ENCODE measurements at places on chromosomes 13 and 19. TPM values are rescaled to one million over a fixed set of nuclear protein-coding genes. Genes with fewer than 3 reads are reported as not detected.

GRCh38 chr19:16862826-16863415, 25.9 kb upstream of the F2RL3 start:
- DNase-seq = no peak

DNA sequence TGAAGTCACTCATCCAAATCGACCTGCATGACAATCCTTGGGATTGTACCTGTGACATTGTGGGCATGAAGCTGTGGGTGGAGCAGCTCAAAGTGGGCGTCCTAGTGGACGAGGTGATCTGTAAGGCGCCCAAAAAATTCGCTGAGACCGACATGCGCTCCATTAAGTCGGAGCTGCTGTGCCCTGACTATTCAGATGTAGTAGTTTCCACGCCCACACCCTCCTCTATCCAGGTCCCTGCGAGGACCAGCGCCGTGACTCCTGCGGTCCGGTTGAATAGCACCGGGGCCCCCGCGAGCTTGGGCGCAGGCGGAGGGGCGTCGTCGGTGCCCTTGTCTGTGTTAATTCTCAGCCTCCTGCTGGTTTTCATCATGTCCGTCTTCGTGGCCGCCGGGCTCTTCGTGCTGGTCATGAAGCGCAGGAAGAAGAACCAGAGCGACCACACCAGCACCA, 5.9 kb downstream of the SLITRK5 start:
- DNase-seq = no peak

DNA sequence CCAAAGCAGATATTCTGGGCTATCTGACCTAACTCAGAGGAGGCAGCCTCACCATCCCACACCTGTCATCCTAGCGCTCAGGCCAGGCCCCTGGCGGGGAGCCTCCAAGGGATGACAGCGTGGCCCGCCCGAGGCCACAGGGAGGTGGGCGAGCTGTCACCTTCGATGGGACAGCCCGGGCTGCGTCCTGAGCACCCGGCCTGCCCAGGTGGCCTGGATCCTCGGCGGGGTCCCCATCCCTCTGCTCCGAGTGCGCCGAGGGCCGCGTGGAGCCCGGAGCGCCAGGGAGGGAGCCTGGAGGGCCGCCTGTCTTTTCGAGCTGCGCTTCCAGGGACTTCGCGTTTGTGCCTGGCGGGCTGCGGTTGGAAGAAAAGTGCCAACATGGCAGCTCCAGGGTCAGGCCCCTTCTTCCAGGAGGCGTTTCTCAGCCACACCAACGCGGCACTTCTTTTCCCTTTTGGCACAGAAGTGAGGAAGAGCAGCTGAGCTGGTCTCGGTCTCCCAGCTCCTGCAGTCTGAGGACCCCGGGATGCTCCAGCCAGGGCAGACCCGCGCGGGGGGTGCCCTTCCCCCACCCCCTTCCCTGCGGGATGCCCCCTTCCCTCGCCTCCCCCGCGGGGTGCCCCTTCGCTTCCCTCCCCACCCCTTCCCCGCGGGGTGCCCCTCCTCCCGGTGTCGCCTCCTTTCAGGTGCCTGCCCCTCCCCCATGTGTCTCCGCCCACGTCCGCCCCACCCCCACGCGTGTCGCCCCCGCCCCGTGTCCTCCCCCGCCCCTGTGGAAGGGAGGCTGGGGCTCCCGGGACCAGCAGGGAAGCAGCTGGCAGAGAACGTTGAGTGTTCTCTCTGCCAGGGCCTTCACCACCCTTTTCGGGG, 42.3 kb downstream of the GJA3 start:
- peak; percentile 51 for DNase-seq

CLIP3 gene
- 0.75 TPM for total RNA-seq

PHF11 gene
- total RNA-seq = 144 TPM

ADGRE3 gene
- not detected for total RNA-seq

- DNase-seq = no peak
Measured at GRCh38 chr13:114199954-114200353, 20.9 kb downstream of the CFAP97D2 start.

- DNase-seq = no peak
Measured at GRCh38 chr19:42150364-42150763, 18.1 kb upstream of the POU2F2 start.

GRCh38 chr13:78465250-78465649, 138.1 kb downstream of the POU4F1 start:
- no peak for DNase-seq

- no peak for DNase-seq
Measured at GRCh38 chr13:39073983-39074382, 35.7 kb downstream of the NHLRC3 start.

DNA sequence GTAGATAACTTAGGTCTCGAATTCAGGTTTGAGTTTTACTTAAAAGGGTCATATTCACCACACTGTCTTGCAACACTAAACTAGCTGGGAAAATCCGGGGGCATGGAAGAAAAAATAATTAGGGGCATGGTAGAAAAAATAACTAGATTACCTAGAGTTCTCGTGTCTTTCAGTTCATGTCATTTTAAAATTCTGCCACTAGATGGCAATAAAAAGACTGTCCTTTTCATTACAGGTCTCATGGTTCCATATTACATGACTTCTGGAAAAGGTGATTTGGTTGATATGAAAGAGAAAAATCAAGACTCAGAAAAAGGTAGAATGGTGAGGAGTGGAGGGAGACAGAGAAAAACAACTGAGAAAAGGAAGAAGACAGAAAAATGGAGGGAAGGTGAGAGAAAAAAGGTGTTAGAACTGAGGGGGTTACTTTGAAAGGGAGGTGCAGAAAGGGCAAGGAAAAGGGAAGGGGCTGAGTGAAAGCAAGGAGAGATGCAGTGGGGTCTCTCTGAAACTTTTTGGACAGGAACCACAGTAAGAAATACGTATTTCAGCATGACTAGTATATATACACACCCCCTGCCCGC, 299.0 kb downstream of the KLF12 start:
- no peak for DNase-seq

DNA sequence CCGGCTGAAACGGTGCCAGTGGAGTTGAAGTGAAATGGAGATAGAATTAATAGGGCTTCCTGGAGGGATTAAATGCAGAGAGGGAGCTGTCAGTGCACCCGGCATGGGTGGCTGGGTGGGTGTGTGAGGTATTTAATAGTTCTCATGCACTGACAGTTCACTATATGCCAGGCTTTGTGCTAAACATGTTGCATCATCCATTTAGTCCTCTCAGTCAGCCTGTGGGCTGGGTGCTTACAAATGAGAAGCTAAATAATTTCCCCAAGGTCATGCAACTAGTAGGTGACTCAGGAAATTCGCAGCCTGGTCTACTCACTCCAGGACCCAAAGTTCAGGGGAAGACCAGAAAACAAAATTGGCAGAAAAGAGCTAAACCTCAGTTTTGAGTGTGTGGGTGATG, 63.5 kb upstream of the SPATA13 start:
- DNase-seq = peak; percentile 6

NDUFA13 gene
- 363 TPM for total RNA-seq

- no peak for DNase-seq
Measured at GRCh38 chr13:105089858-105090643, 1445.4 kb downstream of the EFNB2 start.

DNA sequence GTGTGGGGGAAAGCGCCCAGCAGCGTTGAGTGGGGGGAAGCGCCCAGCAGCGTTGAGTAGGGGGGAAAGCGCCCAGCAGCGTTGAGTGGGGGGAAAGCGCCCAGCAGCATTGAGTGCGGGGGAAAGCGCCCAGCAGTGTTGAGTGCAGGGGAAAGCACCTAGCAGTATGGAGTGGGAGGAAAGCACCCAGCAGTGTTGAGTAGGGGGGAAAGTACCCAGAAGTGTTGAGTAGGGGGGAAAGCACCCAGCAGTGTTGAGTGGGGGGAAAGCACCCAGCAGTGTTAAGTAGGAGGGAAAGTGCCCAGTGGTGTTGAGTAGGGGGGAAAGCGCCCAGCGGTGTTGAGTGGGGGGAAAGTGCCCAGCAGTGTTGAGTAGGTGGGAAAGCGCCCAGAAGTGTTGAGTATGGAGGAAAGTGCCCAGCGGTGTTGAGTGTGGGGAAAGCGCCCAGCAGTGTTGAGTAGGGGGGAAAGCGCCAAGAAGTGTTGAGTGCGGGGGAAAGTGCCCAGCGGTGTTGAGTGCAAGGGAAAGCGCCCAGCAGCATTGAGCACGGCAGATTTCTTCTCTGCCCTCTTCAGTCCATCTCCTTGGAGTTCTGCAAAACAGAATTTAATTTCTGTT, 138.4 kb downstream of the ATP11A start:
- DNase-seq = no peak

- no peak for DNase-seq
Measured at GRCh38 chr13:79258489-79258888, 147.6 kb downstream of the RBM26 start.

- no peak for DNase-seq
Measured at GRCh38 chr13:113836768-113837559, 26.9 kb downstream of the GAS6 start.

DNA sequence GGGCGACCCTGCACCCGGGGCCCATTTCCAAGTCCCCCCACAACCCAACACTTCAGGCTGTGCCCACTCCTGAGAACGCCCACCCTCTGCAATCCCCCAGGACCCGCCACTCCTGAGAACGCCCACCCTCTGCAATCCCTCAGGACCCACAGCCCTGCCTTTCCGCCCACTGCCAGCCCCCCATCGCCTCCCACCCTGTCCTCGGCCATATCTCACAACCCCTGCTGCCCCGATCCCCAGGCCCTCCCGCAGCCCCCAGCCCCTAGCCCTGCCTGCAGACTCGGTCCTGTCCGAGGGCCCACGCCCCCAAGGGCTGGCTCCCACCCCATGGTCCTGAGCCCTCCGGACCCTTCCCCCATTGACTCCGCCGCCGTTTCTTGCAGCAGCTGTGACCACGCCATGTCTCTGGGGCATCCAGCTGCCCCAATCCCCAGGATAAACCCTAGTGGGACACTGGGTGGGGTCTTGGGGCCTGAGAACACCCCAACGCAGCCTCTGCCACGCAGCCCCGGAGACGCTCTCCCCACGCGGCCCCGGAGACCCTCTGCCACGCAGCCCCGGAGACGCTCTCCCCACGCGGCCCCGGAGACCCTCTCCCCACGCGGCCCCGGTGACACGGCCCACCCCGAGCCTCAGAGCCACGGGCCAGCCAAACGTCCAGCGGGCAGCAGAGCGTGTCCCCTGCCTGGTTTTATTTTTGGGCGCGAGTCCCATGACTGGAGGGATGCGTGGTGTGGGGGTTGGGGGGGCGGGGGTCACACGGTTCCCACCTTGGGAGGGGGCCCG, 17.0 kb downstream of the SBNO2 start:
- no peak for DNase-seq

- DNase-seq = no peak
Measured at GRCh38 chr19:45767410-45767880, 1.6 kb downstream of the SIX5 start.

FCER2 gene
- total RNA-seq = 0.30 TPM

GRCh38 chr13:33034882-33035520, 18.8 kb downstream of the KL start:
- no peak for DNase-seq

- DNase-seq = no peak
Measured at GRCh38 chr13:45925151-45925550, 73.6 kb upstream of the SIAH3 start.

PLK5 gene
- total RNA-seq = not detected

DNA sequence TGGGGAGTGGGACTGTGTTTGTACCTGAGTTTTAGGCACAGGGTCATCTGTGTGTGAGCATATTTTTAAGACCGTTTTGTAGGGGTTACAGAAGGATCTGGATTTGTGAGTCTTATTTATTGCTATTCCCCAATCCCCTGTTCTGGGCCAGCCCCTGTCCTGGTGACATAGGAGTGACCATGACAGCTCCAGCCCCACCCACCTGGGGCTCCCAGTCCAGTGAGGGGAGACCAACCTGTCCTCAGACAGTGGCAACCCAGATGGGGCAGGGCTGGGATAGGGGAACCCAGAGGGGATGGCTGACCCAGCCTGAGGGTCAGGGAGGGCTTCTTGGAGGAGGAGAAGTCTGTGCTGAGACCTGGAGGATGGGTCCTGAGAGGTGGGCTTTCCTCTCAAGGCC, 10.7 kb downstream of the TMEM160 start:
- no peak for DNase-seq

- no peak for DNase-seq
Measured at GRCh38 chr13:29454931-29455481, 140.5 kb downstream of the SLC7A1 start.

DNA sequence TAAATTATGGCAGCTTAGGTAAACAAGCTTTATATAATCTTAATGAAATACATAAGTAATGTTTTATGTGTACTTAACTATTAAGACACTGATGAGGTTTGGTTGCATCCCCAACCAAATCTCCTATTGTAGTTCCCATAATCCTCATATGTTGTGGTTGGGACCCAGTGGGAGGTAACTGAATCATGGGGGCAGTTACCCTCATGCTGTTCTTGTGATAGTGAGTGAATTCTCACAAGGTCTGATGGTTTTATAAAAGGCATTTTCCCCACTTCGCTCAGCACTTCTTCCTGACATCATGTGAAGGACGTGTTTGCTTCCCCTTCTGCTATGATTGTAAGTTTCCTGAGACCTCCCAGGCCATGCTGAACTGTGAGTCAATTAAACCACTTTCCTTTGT, 212.7 kb downstream of the DIAPH3 start:
- DNase-seq = no peak

PSG2 gene
- not detected for total RNA-seq

C1QTNF9 gene
- not detected for total RNA-seq

GRCh38 chr19:58554494-58555368, at the start of gene CHMP2A:
Gene CHMP2A (minus strand): TSS chr19:58555105. CDS start chr19:58554212, 893 bp downstream.
- peak; percentile 98 for DNase-seq

DNA sequence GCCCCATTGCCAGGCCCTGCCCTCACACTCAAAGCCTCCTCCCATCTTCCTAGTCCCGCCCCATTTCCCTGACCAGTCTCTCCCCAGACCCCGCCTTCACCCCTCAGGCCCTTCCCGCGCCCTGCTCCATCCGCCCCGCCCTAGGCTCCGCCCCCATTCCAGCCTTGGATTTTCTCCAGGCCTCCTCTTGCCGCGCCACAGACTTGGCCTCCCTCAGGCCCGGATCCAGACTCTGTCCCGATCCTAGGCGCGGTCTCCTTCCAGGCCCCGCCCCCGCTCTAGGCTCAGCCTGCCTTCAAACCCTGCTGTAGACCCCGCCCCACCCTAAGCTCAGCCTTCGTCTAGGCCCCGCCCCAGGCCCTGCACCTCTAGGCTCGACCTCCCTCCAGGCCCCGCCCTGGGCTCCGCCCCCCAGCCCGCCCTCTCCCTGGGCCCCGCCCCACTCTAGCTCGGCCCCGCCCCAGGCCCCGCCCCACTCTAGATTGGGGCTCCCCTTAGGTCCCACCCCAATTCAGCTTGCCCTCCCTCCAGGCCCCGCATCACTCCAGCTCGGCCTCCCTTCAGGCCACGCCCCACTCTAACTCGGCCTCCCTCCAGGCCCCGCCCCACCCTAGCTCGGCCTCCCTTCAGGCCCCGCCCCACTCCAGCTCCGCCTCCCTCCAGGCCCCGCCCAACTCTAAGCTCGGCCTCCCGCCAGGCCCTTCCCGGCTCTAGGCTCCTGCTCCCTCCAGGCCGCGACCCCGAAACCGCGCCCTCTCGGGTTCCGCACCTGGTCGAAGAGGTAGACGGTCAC, 18.5 kb downstream of the LMTK3 start:
- peak; percentile 91 for DNase-seq

- no peak for DNase-seq
Measured at GRCh38 chr13:58239774-58240268, 608.3 kb downstream of the PCDH17 start.

PAK4 gene
- 17.9 TPM for total RNA-seq

DNA sequence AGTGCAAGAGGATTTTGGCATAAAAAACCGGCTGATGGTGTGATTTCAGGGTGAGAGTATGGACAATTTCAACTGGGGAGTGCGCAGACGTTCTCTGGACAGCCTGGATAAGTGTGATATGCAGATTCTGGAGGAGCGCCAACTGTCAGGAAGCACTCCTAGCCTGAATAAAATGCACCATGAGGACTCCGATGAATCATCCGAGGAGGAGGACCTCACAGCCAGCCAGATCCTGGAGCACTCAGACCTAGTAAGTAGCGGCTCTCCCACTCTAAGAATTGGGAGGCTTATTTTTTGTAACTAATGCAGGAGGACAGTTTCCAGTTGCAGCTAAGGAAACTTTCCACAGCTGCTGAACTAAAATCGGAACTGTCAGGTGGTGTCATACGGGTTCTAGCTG, 53.6 kb downstream of the ZAR1L start:
- no peak for DNase-seq
